ENCODE measurements at places on chromosomes 2 and 18.

DNA sequence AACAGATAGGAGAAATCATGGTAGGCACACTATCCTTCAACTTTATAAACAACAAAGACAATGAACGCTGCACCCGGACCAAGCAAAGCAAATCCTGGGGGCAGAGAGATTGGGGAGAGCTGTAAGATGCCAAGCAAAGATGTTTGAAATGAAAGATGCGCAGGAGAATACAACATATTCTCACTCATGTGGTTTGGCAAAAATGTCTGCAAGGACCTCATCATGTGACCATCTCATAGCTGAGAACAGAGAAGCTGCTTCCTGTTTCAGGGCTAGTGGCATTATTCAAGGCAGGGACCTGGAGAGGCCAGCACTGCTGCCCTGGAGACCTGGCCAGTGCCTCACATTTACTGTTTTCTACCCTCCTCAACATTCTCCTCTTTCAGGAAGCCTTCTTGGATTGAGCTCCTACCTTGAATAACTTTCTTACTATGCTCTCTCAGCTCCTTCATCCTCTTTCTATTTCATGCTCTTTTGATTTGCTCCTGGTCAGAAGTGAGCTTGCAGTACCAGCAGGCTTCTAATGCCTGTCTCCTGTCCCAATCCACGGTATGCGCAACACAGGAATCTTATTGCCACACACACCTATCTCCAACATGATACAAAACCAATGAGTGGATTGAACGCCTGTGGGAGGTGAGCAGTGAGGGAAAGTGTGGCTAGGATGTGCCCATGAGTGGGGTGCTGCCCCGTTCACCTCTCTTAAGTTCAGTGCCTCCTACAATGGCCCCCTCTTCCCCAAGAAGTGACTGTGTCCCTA, 133.0 kb downstream of the CELF4 start:
- DNase-seq, result no peak

DNA sequence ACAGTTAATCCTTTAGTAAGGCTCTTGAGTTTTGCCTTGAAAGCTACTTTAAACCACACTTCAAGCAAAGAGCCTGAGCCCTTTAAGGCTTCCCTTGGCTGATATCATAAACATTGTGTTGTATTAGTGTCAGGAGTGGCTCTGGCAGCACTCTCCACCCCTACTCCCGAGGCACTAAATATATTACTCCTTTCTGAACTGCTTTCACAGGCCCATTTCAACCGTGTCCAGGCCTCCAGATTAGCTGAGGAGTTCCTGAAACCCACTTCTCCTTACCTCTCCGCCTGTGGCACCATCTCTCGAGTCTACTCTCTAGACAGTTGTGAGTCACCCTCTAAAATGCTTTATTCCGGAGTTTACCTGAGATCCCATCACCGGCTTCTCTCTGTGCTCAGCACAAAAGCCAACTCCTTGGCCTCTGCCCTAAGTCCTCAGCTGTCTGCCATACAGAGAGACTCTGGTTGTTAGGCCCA, 14.4 kb upstream of the STON1 start:
- DNase-seq, result peak; percentile 90

- no peak for DNase-seq
Observed at GRCh38 chr2:114642988-114643553, 200.6 kb downstream of the DPP10 start.

GRCh38 chr2:74005786-74006185, 21.1 kb downstream of the TET3 start:
- no peak for DNase-seq

- no peak for DNase-seq
Observed at GRCh38 chr2:187383043-187383800, 64.8 kb downstream of the CALCRL start.

DNA sequence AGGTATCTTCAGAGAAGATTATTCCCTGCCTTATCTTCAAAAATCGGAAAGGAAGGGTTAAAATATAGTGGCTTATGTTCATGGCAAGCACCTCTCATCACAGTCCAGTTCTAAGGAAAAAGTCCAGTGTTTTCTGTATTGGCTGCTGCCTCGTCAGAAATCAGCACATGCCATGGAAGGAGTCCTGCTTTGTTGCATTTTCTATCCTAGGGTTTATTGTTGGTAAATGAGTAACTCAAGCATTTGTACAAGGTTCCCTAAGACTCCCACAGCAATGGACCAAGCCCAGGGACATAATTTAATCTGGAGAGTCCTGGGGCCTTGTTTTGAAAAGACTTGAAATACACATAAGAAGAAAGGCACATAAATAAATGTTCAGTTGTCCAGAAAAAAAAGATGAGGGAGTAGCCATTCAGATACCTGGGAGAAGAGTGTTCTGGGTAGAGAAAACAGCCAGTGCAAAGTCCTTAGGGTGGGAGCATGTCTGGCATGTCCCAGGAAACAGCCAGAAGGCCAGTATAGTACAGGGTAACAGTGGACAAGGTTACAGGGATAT, 26.4 kb downstream of the NBEAL1 start:
- no peak for DNase-seq

DNA sequence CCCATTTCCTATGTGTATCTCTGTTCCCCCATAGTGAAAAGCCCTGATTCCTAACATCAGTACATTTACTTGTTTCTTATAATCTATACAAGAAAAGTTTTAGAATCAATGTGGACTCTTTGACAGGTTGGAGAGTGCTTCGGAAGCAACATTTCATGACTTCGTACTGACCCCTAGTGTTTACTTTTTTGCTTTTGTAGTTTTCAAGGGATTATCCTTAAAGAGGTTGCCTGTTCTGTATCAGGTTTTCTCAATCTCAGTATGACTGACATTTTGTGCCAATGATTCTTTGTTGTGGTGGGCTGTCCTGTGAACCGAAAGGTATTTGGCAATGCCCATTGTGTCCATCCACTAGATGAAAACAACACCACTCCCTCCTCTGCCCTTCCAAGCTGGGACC, 43.3 kb upstream of the SERPINB2 start:
- DNase-seq, result no peak

DNA sequence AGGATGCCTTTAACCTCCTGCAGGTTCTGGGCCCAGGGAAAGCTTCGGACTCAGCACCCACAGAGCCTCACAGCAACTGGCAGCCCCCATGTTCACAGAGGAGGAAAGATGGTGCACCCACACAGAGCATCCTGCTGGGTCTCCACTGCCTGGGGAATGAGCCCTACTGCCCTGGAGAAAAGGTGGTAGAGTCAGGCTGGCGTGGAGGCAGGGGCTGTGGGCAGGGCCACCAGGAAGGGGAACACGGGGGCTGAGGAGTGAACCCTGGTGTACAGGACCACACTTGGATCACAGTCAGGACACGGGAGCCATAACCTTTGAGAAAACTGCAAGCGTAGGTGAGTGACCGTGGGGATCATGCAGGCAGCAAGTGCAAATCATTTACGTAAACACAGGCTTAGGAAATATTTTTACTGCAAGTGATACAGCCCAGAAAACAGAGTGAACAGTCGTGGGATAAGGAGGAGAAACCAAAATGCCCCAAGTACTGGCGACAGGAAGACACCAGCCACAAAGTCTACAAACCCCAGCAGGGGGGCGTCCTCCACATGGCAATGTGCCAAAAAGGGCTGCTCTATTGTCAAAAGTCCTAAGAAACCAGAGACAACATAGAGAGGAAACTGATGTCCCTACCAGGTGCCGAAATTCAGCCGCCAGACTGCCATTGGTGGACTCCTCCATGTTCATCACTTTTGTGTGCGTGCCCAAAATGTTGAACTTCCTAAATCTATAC, 27.6 kb downstream of the STAT1 start:
- DNase-seq, result no peak

DNA sequence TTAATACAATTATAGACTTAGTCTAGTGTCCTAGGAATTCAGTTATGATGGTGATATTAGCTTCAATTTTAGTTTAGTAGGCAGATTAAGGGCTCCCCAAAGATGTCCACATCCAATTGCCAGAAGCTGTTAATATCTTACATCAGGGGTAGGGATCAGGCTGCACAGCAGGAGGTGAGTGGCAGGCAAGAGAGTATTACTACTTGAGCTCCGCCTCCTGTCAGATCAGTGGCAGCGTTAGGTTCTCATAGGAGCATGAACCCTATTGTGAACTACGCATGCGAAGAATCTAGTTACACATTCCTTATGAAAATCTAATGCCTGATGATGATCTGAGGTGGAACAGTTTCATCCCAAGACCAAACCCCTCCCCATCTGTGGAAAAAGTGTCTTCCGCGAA, 54.9 kb downstream of the NYAP2 start:
- DNase-seq, result no peak

- DNase-seq, result no peak
Observed at GRCh38 chr2:107711941-107712340, 114.8 kb upstream of the RGPD4 start.

GRCh38 chr18:59613903-59614302, 83.3 kb downstream of the CCBE1 start:
- no peak for DNase-seq

GRCh38 chr2:174341293-174341994, 6.7 kb downstream of the SP9 start:
- no peak for DNase-seq

DNA sequence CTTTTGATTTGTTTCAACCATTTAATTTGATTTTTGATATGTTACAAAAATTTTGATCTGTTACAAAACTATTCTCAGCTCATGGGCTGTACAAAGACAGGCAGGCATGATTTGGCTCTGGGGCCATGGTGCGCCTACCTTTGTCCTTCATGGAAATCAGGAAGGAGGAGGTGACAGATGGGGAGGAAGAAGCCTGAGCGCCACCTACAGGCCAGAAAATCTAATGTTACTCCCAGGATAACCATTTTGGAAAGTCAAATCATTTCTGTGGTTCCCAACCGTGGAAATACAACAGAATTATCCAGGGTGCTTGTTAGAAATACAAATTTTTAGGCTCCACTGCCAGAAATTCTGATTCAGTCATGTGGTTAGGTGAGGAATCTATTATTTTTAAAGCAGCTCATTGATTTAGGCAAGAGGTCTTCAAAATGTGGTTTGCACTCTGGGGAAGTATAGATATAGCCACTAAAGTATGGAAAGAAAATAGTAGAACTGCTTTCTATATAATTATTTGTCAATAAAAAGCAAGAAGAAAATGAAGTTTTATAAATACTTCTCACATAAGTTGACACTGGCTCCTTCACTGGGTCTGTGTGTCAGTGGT, 93.9 kb downstream of the EVA1A start:
- DNase-seq, result no peak

DNA sequence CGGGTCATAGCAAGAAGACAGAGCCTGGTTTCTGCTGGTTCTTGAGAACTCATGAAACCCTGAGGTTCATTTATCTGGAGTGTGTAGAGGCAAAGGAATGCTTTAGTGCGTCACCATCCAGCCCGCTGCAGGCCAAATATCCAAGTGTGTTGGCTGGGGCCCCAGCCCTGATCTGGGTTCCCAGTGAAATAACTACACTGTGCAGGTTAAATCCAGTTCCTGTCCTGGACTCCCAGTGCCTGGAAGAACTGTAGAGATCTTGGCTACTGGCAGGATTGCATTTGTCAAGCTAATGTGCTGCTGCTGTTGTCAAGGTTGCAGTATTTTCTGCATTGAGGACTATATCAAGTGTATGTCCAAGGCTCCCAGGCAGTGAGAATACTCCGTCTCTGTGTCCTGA, 89.9 kb downstream of the MAPK4 start:
- no peak for DNase-seq

DNA sequence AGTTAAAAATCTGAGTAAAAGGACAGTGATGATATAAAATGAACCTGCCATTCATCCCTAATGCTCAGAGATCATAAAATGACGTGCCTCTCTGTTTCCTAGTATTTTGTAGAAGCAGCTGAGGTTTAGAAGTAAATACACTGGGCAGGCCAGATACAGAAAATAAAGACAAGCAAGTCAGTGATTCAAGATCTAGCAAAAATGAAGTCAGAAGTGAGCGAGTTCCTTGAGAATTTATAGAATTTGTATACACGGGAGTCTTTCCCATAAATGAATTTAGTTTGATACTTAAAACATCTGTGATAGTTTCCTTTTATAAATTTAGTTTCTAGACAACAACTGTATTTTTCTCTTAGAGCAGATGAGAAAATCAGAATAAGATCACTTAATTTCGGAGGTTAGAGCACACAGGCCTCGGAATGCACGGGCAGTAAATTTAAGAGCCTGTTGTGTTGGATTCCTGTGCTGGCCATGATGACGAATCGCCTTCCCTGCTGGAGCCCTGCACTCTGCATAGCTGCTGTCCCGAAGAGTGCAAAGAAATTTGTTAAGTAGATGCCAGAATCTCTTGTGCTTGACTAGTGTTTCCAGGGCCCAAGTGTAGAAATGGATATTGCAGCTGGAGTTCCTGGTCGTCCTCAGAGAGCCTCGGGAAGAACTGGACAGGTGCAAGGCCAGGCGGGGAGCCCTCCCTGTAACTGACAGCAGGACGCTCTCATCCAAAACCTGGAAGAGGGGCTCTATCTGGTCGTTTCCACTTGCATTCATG, 83.7 kb upstream of the RBM44 start:
- DNase-seq, result no peak

GRCh38 chr2:121211251-121211650, 73.8 kb downstream of the TFCP2L1 start:
- no peak for DNase-seq

GRCh38 chr2:176125772-176126054, 3.2 kb downstream of the HOXD9 start:
- DNase-seq, result no peak

- DNase-seq, result no peak
Observed at GRCh38 chr2:67219651-67220050, 177.5 kb upstream of the ETAA1 start.

DNA sequence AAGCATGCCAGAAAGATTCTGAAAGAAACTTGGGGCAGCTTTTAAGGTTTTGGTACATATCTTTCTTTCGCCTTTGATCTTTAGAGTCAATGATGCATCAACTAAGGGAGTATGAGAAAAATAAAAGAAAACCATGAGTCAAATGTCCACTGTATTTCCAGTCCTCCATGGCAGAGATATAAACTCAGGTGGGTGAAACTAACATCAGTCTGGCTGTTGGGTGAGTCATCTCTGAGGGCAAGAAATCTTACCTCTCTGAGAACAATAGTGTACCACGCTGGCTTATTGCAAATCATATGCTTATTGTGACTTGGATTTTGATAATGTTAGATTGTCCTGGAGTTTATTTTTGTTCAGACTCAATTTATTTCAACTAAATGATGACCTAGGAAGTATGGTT, 521.0 kb downstream of the PLCL1 start:
- no peak for DNase-seq
